Upper lobe of right lung (tissue), 1 donor: ENCODE measurements at places on chromosomes 1 and 21.

DNA sequence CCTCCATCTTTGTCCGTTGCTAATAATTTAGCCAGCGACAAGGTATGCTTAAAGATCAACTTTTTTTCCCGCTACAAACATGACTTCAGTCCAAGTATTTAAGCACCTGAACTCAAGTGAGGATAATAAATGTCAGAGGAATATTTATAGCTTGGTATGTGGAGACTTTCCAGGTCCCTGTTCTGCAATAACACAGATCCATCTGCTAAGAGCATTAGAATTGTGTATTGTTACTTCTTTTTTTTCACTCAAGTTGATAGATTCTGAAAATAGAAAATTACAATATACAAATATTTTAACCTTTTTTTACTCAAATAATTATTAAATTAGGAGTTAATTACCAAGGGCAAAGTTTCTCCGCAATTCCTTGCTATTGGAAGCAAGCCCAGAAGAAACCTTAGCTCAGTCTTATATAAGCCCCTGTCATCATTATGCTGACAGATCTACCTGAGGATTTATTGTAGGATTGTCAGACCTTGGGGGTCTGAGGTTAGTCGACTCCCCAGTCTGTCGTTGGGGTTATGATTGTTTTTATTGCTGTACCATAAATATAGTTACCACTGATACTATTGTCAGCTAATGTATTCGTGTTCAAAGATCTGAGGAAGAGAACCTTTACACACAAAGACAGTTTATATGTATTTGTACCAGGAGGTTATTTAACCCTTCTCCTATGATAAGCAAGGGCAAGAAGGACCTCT lies 337.9 kb downstream of the TBX15 start:
- no peak for DNase-seq

GRCh38 chr21:36099000-36099399 lies 29.2 kb downstream of the CBR1 start:
- no peak for DNase-seq

GRCh38 chr21:23951251-23951650 lies 1656.0 kb downstream of the MRPL39 start:
- DNase-seq: no peak

GRCh38 chr1:235724730-235725129 lies 75.1 kb upstream of the GNG4 start:
- no peak for DNase-seq

GRCh38 chr1:234838182-234838581 lies 228.2 kb upstream of the IRF2BP2 start:
- DNase-seq: no peak

DNA sequence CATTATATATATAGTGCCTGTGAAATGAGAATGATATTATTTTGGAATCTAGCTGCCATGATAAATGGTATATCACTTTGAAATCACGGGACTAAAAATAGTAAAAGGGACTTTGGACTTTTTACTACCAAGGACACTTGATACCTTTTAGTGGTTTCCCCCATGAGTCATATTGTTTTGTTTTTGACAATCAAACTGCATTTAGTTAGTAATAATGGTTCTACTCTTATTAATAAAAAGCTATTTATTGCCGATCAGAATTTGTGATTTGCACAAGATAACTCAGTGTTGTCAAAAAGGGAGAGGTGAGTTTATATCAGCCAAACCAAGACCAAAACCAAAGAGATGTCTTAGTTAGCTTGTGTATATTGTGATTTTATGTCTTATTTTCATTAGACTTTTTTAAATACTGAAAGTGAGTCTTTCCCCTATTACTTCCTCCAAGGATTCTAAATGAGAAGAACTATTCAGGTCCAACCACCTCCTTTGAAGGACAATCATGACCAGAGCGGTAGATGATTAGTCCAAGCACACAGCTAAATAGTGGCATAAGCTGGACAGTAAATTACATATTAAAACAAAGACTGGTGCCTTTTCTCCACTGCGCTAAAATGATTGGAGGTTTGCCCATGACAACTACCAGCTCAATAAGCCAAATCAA lies 281.7 kb upstream of the ESRRG start:
- DNase-seq: no peak

GRCh38 chr1:155872527-155872926 lies 13.2 kb downstream of the SYT11 start:
- DNase-seq: no peak
